ENCODE measurements at places on chromosomes 5 and 9. TPM values are rescaled to one million over a fixed set of nuclear protein-coding genes. Genes with fewer than 3 reads are reported as not detected.
A peak's percentile ranks its signal among the peaks of the same experiment; 100 is the strongest.

DNA sequence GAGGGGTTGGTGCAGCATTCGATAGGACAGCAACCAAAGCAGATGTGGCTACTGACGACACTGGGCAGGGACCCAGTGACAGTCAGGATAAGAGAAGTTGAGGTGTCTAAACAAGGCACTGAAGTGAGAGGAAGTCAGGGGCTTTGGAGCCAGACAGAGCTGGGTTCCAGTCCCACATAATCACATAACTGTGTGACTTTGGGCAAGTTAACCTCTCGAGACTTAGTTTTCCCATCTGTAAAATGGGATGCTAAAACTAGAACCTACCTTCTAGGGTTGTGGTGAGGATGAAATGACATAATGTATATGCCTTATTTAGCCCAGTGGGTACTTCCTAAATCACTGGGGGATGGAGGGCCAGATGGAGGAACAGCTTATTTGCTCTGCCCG, 3.1 kb downstream of the ANGPTL2 start:
- DNase-seq: no peak

DNA sequence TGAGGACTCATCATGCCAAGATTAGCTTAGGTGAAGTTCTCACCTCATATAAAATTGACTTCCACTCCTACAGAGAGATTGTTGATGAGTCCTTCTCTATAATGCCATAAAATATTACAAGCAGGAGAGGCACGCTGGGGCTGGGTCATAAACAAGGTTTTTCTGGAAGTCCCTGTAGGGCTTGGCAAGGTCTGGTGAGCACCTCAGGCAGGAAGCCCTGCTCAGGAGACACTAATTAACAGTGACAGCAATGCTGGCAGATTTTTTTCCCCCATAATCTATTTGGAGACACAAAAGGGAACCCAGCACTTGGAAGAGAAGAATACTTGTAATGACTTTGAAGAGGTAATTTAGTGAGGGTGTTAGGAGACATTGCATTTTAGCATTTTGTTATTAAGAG, 118.7 kb downstream of the DIRAS2 start:
- no peak for DNase-seq

FBP1 gene
- total RNA-seq: 7.5 TPM

- DNase-seq: no peak
Measured at GRCh38 chr5:107337281-107337680, 333.5 kb downstream of the EFNA5 start.

GRCh38 chr9:126666155-126666803, 52.6 kb downstream of the LMX1B start:
- peak; percentile 66 for DNase-seq

GRCh38 chr5:346229-346935, 24.9 kb downstream of the AHRR start:
- DNase-seq: peak; percentile 77

PCDHGB3 gene
- 0.26 TPM for total RNA-seq

IL9 gene
- total RNA-seq: not detected

GRCh38 chr9:72278959-72279358, 86.0 kb downstream of the ZFAND5 start:
- no peak for DNase-seq

DNA sequence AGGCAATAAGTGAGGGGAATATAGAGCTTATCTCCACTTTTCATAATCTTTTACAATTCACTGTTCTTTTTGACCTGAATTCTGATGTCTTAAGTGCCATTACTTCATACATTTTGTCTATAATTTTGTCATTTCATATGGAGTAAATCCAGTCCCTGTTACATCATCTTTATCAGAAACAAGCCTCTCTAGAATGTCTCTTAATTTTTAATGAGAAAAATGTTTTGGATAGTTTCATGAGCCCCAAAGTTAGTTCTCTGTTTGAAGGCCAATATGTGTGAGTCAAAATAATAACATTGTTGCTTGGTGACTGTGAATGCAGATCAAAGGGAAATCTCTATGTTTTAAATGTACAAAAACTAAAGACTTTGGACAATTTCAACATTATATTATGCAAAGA, 329.6 kb upstream of the ARRDC3 start:
- DNase-seq: no peak

GADD45G gene
- 3.7 TPM for total RNA-seq

- no peak for DNase-seq
Measured at GRCh38 chr5:80798166-80798565, 143.4 kb upstream of the DHFR start.

DNA sequence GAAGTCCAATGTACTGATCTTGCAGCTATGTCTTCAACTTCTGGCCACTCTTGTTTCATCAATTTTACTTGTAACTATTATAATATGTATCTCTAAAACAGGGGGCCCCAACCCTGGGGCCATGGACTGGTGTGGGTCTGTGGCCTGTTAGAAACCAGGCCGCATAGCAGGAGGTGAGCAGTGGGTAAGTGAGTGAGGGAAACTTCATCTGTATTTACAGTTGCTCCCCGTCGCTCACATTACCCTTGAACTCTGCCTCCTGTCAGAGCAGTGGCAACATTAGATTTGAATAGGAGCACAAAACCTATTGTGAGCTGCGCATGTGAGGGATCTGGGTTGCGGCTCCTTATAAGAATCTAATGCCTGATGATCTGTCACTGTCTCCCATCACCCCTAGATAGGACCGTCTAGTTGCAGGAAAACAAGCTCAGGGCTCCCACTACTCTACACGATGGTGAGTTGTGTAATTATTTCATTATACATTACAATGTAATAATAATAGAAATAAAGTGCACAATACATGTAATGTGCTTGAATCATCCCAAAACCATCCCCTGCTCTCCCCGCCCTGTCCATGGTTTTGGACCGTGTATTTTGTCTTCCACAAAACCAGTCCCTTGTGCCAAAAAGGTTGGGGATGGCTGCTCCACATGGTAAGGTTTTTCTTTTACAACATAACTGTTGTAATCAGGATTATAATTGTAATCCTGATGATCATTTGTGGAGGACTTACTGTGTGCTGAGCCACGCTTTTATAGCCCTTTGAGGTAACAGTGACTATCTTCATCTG, 26.9 kb upstream of the SH3PXD2B start:
- no peak for DNase-seq

GRCh38 chr9:94057918-94058317, 26.3 kb upstream of the PTPDC1 start:
- no peak for DNase-seq

- no peak for DNase-seq
Measured at GRCh38 chr5:54115735-54116403, 194.5 kb downstream of the ARL15 start.

- no peak for DNase-seq
Measured at GRCh38 chr9:108972626-108973209, 38.5 kb downstream of the ABITRAM start.

DNA sequence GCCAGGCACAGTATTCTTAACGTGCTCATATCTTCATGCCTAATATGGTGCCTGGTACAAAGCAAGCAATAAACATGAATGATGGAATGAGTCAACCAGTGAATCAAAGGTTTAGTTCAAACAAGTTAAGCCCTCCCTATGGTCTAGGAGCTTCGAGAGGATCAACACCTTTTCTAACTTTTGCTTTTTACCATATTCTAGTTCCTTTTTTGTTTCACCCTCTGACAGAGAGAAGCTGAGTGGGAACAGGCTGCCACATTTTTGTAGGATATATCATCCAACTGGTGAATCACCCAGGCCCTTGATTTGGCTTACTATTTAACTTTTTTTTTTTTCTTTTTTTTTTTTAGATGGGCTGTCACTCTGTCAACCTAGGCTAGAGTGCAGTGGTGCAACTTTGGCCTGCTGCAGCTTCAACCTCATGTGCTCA, 39.3 kb upstream of the TNC start:
- DNase-seq: no peak

DNA sequence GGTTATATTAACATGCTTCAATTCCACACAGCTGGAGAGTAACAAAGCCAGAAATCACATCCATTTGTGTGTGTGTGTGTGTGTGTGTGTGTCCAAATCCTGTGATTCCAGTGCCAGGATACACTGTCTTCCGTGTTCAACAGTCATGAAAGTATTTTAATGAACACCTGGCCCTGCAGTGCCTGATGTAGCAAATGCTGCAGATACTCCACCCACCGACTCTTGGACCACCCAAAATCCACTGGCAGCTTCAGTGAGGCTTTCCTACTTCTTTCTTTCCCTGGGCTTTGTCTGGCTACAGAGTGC, 13.1 kb upstream of the INSYN2B start:
- no peak for DNase-seq

DNA sequence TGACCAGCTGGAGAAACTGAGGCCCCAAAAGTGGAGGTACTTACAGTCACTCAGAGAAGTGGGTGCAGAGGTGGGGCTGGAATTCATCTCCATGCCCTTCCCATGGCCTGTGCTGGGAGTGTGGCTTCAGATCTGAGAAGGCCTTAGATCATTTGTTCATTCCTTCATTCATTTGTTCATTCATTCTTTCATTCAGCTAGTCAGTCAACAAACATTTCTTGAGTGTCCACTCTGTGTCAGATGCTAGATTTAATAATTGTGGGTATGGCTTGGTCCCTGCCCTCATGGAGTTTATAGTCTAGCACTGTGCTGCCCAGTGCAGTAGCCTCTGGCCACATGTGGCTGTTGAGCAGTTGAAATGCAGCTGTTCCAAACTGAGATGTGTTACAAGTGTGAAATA, 19.0 kb upstream of the CRB2 start:
- DNase-seq: no peak

ENTREP1 gene
- total RNA-seq: 7.5 TPM

DNA sequence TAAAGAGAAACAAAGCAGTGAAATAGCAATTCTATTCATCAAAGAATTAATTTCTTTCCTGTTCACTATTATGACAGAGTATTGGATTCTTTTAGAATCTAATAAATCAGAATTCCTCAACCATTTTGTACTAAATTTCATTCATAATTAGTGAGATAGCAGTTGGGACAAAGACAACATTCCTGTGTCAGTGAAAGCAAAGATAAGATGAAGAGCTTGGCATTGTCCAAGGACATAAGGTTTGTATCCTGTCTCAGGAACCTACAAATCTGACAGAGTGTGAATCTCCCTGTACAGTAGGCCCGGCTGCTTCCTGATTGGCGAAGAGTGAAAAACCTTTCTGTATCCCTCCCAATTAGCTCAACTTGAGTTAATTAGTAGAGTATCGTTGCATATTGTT, 349.1 kb downstream of the ISL1 start:
- no peak for DNase-seq

DNA sequence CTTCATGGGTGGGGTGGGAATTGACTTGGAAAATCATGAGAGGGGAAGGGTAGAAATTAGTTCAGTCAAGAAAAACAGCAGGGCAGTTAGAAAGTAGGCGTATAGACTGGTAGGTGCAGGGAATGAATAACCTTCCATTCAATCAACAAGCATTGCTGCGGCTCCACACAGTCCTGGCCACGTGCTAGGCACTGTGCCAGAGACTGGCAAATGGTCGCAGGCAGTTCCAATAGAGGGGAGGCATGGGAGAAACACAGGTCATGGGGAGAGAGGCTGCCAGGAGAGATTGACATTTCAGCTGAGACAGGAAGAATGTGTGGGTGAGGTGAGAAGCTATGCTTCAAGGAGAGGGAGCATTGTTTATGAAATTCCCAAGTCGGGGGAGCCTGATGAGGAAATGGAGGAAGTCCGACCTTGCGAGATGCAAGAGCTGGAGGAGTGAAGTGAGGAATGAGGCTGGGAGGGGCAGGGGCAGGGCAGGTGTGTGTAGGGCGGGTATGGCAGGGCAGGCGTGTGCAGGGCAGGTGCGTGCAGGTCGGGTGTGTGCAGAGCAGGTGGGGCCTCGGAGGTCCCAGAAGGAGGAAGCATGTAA, 54.4 kb upstream of the PPARGC1B start:
- no peak for DNase-seq

GRCh38 chr9:81320909-81321482, 368.4 kb downstream of the TLE1 start:
- DNase-seq: no peak

DNA sequence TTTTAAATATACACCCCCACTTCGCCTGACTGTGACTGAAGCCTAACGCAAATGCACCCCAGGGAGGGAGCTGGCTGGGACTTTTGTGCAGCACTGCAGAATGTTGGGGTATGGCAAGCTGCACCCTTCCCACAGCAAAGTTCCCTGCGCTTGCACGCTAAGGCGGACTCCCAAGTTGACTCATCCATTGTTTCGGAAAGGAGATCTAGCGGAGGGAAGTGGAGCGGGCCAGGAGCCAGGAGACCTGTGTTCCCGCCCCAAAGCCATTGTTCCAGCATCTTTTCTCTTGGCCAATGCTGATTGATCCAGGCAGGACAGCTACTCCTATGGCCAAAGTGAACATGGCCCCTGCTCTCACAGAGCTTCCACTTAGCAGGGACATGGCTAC, 202.9 kb downstream of the AOPEP start:
- no peak for DNase-seq

MYO10 gene
- 36.3 TPM for total RNA-seq

PCDHGB1 gene
- not detected for total RNA-seq

DNA sequence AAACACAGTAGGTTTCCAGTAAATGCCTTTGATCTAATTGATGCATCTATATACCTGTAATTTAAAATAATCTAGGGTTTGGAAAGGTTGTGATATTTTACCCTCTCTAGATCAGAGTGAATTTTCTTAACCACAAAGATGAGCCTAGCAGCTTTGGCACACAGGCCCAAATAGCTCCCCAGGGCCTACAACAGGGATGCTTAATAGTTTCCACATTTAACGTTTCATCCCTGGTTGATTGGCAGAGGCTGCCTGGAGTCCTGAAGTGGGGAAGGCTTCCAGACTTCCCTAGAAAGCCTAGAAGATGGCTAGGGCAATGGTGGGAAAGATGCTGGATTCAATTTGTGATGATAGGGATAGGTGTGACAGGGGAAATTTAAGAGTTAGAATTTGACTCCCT, 206.6 kb downstream of the NSG2 start:
- DNase-seq: no peak

DNA sequence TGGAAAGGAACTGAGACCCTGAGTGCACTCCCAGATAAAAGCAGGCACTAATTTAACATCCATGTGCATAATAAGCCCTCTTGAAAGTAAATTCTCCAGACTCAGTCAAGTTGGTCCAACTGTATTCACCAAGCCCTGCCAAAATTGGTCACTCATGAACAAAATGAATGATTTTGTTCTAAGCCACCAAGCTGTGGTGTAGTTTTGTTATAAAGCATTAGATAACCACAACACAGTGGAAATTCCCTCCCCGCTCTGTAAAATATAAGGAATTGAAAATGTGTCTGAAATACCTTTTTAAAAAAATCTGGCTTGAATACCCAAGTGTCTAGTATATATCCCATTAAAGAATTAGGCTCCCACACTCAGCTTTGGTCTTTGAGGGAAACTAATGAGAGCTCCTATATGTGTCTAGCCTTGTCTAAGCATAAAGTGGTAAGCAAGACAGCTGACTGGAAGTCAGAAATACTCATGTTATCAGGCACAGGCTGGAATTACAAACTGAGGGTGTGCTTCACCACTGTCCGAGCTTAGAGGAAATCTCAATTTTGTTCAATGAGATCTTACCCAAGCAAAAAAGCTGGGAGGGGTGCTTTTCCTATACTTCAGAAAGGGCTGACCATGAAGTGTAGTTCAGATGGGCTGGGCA, 33.2 kb downstream of the IDNK start:
- no peak for DNase-seq

CLIC3 gene
- total RNA-seq: not detected

- DNase-seq: no peak
Measured at GRCh38 chr5:134327327-134327726, 39.6 kb downstream of the CDKL3 start.

KIF3A gene
- total RNA-seq: 3.2 TPM

GRCh38 chr9:130632841-130633240, 31.6 kb upstream of the PRDM12 start:
- DNase-seq: no peak

- no peak for DNase-seq
Measured at GRCh38 chr9:114283551-114284111, 39.3 kb upstream of the ORM1 start.

FAT2 gene
- under 0.01 TPM for total RNA-seq
